Pulmonary artery endothelial cell (primary cell): ENCODE measurements at places on chromosomes 11 and 22. TPM values are rescaled to one million over a fixed set of nuclear protein-coding genes. Genes with fewer than 3 reads are reported as not detected.

DNA sequence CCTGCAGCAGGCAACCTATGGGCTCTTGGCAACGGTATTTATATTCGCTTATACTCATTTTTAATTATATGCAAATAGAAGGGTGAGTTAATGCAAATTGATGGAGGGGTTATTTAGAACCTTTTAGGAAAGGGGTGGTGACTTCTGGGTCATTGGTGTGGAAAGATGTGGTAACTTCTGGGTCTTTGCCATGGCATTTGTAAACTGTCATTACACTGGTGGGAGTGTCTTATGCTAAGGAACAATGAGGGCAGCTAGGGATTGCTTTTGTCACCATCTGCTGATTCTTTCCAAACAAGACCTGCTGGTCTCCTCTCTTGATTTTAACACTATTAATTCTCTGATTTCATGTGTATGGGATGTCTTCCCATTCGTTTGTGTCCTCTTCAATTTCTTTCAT is 11.7 kb upstream of the KAT5 start:
- no peak for DNase-seq

The BIRC3 gene
- total RNA-seq: 3.5 and 12.0 TPM in 2 replicates

DNA sequence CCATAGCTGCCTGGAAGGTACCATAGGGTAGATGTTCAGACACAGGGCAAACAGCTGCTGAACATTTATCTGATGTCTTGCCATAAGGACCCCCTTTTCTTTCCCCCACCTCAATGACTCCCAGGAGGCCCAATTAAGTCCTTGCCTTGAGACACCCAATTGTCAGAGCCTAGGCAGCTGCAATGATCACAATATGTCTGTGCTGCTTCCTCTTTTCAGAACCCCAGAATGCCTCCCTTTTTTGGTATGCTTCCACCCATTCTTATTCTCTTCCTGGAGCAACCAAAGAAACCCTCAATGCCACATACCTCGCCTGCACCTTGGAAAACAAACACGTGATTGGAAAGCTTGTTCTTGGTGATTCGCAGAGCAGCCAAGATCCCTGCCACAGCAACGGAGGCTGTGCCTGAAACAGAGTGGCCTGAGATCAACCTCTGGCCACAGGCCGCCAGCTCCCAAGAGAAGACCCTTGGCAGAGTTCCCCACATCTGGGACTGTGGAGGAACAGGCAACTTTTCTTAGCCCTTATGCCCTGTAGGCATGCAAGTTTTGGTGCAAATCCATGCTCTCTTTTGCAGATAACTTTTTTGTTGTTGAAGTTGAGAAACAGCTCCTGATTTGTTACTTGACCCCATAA is 75.4 kb downstream of the CCDC81 start:
- DNase-seq: no peak

DNA sequence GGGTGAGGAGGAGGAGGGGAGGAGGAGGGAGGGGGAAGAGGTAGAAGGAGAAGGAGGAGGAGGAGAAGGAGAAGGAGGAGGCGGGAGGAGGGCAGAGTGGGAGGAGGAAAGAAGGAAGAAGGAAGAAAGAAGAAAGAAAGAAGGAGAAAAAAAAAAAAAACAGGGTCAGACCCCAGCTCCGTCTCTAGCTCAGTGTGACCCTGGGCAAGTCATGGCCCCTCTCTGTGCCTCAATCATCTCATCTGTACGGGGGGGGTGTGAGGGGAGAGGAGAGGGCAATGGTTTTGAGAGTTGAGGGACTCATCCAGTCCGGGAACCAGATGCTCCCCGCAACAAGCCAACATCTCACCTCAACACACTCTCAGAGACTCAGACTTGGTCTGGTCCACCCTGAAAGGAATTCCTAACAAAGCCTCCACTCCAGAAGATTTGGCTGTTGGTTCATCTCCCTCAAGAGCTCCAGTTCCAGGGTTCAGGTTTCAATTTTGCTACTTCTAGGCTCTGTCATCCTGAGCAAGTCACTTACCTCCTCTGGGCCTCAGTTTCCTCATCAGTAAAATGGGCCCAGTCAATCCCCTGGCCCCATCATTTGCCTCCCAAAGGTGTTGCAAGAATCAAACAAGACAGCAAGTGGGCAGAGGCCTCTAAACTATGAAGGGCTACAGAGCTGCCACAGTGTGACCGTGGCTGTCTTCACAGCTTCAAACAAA is 7.7 kb downstream of the CARD10 start:
- no peak for DNase-seq

GRCh38 chr11:76225122-76225611 is 18.9 kb upstream of the WNT11 start:
- no peak for DNase-seq

DNA sequence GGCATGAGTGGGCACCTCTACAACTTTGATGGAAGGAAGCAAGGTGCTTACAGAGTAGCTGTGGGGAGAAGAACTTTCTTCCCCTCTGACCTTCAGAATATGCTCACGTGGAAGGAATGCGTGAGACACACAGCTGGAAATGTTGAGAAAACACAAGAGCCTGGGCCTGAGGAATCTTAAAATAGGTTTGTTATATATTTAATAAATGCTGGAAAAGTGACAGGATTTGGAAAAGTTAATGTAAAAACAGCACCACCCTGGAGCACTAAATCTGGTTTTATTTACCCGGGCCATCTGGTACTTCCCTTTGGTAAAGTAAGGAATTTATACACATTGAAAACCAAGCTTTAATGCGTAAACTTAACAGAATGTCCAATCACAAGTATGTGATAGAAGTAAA is 14.0 kb upstream of the AMPD3 start:
- DNase-seq: no peak

The RFPL2 gene
- not detected in 2 replicates for total RNA-seq

- DNase-seq: no peak
Observed at GRCh38 chr11:78828676-78829075, 254.0 kb upstream of the NARS2 start.

DNA sequence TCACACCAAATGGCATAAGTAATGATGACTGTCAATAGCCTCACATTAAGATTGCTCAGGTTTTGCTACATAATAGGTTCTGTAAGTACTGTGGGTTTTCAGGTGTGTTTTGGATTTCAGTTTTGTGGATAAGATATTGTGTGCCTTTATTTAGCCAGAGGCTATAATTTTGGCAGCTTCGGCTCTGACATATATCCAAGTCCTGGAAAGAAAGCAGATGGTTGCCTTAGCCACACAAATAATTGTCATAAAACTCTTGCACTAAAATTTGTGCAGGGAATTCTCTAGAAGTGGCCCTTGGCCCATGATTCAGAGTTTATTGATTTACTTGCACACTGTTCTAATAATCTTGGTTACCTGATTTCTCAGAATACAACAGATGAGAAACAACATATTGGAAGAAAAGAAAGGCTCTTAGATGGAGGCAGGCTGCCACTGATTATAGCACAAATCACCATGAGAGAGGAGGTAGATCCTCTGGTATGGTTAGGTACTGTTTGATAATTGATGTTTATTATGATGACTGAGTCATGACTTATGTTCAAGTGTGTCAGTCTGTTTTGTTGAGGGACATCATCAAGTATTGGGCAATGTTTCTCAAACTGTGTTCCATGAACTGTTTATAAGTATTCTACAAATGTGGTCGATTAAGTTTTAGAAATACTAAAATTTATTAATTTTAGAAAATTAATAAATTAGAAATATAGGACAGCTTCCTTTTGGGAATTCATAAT is 9.6 kb downstream of the REXO2 start:
- no peak for DNase-seq

- no peak for DNase-seq
Observed at GRCh38 chr11:64802370-64803157, 450 bp downstream of the MAP4K2 start.

DNA sequence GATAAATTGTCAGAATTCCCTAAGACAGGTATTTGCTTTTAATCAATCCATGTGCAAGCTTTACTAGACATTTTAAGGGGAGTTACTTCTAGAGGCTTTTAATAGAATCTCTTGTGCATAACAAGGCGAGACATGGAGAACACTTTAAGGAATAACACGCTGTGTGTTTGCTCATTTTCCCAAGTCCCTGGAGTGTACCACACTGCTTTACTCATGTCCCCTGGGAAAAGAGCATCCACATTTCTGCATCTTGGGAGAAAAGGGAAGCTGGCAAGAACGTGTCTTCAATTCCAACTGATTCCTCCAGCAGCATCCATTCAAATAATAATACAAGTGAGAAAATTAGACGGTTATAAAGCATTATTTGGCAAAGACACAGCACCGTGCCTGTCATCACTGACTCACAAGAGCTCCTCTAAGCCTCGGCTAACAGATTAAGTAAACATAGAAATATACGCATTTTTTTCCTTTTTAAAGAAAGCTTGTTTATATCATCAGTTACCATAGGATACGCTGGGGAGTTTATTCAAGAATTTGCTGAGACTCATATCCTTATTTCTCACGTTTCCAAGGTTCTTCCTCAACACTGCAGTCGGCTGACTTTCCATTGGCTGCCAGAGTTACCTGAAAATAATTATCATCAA is 121.5 kb downstream of the CD44 start:
- DNase-seq: no peak

The HTR3B gene
- not detected in 2 replicates for total RNA-seq

GRCh38 chr22:29320546-29320945 is 5.0 kb upstream of the RASL10A start:
- DNase-seq: no peak

The NXPE4 gene
- total RNA-seq: not detected in 2 replicates

DNA sequence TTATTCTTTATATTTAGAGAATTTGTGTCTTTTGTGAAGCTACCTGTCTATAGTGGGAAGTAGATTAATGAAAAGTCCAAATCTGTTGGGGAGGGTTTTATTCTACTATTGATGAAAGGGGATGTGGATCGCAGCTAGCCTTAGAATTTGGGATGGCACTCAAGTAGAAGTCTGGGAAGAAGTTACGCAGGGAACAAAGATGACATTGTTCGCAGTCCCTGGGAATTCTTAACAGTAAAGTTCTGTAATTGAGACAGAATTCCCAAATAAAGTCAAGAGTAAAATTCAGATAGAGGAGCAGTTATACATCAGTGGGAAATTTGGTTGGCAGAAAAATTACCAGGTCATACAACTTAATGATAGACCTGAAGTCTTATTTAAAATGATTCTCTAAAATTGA is 64.1 kb downstream of the ATM start:
- DNase-seq: no peak

GRCh38 chr22:30636226-30637077 is 871 bp downstream of the SLC35E4 start:
- DNase-seq: no peak

The FBLN1 gene
- total RNA-seq: 0.13 and 0.35 TPM in 2 replicates

DNA sequence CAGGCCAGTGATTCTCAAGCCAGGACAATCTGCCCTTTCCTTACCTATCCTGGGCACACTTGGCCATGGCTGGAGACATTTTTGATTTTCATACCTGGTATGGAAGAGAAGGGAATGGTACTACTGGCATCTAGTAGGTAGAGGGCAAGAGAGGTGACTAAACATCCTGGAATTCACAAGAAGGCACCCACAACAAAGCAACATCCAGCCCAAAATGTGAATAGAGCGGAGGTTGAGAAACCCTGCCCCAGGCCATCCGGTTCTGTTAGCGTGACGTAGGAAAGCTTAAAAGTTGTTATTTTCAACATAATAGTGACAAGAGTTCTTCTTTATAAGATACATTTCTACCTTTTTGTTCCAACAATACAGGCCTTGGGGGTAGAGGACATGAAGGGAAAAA is 114.9 kb upstream of the ALX4 start:
- no peak for DNase-seq

The KDM4E gene
- total RNA-seq: not detected in 2 replicates

DNA sequence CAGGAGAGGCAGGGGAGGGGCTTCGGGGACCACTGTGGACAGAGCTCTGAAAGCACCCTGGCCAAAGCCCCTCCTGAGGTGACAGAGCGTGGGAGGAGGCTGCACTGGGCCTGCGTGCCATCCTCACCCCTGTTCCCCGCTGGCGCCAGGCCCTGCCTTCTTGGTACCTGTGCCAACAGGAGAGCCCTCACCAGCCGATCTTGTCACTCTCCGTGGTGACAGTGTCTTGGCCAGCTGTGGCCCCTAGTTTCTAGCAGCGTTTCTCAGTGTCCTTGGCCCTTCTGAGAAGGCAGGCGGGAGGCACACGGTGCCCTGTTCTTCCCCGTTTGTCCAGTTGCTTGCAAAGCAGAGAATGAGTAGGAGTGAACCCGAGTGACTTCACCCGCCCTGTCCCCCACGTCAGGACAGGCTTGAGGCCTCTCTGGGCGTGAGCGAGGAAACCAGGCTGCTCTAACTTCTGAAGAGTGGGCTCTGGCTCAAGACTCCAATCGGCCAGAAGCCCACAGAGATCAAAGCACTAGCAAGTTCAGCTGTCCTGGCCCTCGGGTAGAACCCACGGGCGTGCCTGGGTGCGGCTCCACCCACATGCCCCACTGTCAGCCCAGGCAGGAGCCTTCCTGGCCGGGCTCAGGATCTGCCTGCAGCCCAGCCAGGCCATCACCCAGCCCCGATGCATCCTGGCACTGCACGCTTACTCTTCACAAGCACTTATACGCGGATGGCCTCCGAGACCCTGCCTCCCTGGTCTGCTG is 60.2 kb upstream of the EMID1 start:
- no peak for DNase-seq

GRCh38 chr11:69697861-69698260 is 6.0 kb downstream of the FGF19 start:
- DNase-seq: no peak
